ENCODE measurements at places on chromosomes 11 and 22. TPM values are rescaled to one million over a fixed set of nuclear protein-coding genes. Genes with fewer than 3 reads are reported as not detected.

GRCh38 chr11:1218788-1219445, 3.9 kb upstream of the MUC5B start:
- no peak for DNase-seq

- DNase-seq: no peak
Measured at GRCh38 chr11:72598906-72599305, 75.3 kb downstream of the PDE2A start.

GRCh38 chr11:471468-472145, 21.5 kb downstream of the PTDSS2 start:
- DNase-seq: no peak

Gene SPI1
- polyA plus RNA-seq: 3.5 TPM

Gene MRE11
- 22.4 TPM for polyA plus RNA-seq

- DNase-seq: no peak
Measured at GRCh38 chr11:84687433-84687832, 939.7 kb downstream of the DLG2 start.

GRCh38 chr22:25447067-25447685, 117.3 kb upstream of the GRK3 start:
- no peak for DNase-seq

DNA sequence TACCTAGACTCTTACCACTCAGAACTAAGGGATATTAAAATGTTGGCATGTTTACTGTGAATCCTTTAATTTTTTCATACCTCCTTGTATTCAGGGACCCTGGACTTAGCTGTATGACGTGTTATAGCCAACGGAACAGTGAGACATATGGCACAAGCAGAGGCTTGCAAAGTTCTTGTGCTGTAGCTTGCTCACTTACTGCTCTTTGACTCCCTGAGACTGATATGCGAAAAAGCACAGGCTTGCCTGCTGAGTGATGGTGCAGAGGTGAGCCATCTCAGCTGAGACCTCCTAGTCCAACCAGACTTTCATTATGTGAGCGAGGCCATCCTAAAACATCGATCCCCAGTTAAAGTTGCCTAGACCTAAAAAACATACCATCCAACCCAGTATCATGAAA, 811.0 kb downstream of the METTL15 start:
- no peak for DNase-seq

GRCh38 chr11:20050551-20051333, 109.5 kb downstream of the DBX1 start:
- no peak for DNase-seq

DNA sequence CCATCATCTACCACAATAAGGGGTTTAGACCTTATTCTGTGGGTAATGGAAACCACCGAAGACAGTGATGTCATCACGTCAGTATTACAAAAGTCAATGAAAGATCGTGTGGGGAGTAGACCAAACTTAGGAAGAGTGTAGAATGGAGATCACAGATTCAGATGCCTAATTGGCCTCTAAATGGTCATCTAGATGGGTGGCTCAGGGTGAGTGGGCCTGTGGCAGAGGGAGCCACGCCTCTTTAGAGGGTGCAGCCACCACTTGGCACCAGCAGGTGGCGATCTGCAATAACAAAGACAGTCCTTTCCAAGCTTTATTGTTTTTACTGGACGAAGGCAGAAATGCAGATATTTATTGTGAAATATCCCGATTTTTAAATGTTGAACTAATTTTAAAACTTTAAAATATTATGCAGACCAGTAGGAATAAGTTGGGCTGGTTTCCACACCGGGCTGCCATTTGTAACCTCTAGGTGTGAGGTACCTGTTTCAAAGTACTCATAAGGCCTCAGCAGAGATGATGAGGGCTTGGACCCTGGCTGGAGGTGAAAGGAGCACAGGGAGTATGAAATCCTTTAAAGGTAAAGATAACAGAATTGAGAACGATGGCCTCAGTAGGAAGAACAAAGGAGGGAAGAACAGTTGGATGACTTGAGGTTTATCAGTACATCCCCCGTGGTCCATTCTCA, 222.0 kb downstream of the DBX1 start:
- no peak for DNase-seq

GRCh38 chr11:38990841-38991240, 2392.8 kb upstream of the RAG2 start:
- no peak for DNase-seq

DNA sequence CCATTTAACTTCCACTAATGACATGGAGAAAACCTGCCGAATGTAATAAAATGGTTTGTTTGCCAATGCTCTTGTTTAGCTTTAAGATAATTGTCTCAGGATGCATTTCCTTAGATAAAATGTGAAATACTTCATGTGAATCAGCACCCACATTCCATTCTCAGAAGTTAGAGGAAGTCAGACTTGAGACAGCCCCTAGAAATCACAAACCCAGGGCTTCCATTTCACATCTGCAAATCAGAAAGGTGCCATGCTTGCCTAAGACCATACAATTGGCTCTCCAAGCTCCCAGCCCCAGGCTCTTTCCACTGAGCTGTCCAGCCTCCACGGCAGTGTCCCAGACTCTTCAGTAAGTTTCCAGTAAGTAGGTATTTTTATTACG, 35.6 kb upstream of the ADORA2A start:
- DNase-seq: no peak

DNA sequence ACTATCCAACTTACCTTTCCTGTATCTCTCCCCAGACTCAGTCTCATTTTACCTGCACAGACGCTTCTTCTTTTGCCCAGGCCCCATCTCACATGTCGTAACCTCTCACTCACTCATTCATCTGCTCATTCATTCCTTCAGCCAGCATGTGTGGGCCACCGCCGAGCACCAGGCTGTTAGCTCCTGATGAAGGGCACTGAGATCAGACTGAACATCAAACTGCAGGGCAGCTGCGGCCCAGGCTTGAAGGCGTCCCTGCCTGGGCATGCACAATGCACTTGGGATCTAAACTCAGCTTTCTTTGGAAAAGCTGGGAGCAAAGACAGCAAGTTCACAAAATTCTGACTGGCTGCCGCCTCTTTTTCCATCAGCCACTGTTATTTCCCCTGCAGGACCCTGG, 1456.3 kb downstream of the BRD1 start:
- DNase-seq: no peak

- DNase-seq: no peak
Measured at GRCh38 chr22:49548356-49549202, 279.1 kb downstream of the BRD1 start.

- no peak for DNase-seq
Measured at GRCh38 chr11:91686700-91687099, 537.9 kb upstream of the FAT3 start.

DNA sequence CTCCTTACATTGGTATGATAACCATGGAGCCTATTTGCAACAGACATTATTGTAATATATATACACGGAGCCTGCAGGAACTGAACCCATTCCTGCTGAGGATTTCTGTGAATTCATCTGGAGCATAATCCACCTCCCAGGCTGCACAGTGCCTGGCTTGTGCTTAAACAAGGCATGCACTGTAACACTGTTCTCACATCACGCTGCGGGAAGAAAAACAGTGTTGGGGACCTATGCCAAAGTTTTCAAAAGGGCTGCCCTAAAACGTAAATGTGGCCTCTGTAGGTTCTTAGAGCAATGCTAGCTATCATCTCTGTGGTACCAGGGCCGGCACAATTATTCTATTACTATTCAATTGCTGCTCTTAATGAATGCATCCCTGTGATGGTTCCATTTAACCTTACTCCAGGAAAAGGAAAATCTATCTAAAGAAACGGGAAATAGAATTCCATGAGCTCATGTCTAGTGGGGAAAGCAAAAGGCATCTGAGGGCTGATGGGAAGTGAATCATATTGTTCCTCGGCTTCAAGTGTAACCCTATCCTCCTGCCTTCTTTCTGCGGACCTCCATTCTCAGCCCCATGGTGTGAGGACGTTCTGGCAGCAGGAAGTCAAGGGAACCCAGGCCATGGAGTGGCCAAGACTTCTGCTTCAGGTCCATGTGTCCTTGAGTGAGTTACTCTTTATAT, 525.5 kb downstream of the SOX6 start:
- no peak for DNase-seq

GRCh38 chr11:79942090-79942489, 501.3 kb upstream of the TENM4 start:
- DNase-seq: no peak

DNA sequence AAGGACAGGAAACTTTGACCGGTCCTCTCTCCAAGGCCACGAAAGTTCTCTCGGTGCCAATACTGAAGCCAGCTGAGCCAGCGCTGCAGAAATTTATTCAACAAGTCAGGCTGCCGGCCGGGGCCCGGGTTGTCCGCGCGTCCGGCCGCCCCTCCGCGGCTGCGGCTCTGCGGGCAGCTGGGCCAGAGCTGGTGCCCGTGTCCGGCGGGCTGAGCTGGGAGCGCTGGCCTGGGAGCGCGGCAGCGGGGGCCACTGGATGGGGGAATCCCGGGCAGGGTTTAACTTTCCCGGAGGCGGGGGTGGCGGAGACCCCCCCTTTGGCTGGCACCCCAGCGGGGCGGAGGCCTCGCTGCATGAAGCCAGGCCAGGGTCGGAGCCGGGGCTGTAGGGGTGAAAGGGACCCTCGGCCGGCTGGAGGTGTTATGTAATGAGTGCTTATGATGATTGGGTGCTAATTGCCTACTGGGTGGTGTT, 12.3 kb upstream of the CACNA1I start:
- DNase-seq: no peak
